Heart left ventricle (tissue), 16 donors: ENCODE measurements at places on chromosomes 7 and 10. TPM values are rescaled to one million over a fixed set of nuclear protein-coding genes. Genes with fewer than 3 reads are reported as not detected.

DNA sequence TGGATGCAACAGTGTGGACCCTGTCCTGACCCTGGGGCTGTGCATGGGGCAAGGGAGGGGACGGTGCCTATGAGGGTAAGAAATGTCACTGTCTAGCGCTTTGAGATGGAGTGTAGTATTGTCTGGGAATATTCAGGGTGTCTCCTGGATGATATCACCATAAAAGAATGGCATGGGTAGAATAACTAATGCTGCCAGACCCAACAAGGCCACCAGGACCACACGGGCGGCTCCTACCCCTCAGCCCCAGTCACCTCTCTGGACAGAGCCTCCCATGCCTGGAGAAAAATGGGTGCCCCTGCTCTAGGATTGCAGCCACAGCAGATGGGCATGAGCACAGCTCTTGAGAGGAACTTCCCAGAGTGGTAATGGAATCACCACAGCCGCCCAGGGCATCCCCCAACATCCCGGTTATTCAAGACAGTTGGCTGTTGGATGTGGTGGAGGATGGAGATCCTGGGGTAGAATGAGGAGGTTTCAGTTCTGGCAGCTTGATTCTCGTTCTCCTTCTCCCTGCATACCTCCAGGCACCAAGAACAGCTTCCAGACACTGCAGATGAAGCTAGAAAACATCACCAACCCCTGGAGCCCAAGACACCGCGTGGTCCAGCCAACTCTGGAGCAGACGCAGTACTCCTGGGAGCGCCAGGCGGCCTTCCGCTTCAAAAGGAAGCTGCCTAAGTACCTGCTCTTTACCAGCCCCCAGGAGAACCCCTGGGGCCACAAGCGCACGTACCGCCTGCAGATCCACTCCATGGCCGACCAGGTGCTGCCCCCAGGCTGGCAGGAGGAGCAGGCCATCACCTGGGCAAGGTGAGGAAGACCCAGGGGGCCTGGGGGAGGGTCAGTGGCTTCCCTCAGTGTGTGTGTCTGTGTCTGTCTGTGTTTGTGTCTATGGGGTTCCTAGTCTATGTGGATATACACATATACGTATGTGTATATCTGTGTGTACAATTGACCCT lies 6.2 kb downstream of the AOC1 start:
- DNase-seq: no peak

DNA sequence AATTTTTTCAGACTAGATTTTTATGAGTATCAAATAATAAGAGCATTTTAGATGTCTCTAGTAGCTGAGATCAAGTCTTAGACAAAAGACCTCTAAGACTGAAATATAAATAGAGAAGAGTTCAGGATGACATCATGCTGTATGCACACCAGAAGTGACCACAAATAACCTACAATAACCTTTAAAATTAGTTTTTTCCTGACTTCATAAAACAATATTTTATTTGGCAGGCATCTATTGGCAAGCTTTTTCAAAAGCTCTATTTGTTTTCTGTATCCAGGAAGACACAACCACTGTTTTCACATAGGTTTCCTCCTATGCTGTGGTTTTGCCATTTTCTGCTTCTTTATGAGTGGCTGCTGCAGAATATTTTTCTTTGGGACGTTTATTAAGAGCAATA lies 359.1 kb downstream of the CRPPA start:
- DNase-seq: no peak

DNA sequence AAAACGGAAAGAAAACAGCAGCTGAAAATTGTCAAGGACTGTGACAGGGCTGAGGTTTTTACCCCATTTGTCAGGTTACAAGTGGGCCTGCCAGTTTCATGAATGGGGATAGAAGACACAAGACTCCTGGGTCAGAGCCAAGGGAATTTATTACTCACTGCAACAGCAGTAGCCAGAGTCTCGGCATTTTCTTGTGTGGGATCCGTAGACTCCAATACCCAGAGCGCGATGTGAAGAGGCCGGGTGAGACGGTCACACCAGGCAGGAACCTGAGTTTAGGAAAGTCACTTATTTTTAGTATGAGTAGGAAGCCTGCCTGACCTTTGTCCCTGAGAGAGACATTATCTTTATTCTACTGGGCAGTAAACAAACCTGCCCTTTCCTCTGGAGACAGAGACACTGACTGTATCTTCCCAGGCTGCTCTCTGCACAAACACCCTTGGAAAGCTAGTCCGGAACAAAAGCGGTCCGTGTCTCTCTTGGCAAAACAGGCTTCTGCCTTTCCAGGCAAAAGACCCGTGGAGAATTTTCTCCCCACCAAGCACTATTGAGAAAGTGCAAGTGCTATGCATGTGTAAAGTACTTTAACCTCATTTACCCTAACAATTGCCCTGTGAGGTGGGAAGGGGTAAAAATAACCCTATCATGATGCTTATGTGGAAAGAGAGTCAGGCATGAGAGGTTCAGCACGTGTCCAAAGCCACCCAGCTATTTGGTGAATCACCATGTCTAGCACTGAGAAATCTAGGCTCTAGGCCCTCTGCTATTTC lies 58.4 kb downstream of the JCAD start:
- no peak for DNase-seq

GRCh38 chr10:27494116-27494805 lies 9.8 kb upstream of the RAB18 start:
- DNase-seq: no peak

GRCh38 chr7:19080093-19080492 lies 37.3 kb downstream of the TWIST1 start:
- no peak for DNase-seq

DNA sequence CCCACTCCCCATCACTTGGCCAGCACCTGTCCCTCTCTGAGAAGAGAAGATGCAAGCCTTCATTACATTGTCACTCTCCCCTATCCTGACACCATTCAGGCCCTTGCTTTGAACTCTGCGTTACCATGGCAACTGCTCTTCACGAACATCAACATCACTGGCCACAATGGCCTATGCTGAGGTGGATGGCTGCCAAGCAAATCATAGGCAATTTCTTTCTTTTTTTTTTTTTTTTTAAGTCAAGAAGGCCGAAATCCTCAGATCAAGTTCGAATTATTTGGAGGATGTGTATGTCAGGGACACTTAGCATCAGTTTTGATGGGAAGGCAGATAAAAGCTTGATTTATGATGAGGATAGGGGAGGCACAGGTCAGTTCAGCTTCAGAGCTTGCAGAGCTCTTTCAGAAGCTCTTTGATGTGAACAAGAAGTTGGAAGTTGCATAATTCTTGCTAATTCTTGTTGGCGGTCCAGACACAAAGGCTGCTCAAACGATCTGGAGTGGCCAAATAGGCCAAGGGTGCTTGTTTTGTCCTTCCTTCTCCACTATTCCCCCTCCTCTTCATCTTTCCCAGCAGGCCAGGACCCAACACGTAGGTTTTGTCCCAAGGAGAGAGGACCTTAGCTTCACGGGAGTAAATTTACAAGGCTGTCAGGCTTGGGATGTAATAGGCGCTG lies 179.9 kb upstream of the NPVF start:
- no peak for DNase-seq

DNA sequence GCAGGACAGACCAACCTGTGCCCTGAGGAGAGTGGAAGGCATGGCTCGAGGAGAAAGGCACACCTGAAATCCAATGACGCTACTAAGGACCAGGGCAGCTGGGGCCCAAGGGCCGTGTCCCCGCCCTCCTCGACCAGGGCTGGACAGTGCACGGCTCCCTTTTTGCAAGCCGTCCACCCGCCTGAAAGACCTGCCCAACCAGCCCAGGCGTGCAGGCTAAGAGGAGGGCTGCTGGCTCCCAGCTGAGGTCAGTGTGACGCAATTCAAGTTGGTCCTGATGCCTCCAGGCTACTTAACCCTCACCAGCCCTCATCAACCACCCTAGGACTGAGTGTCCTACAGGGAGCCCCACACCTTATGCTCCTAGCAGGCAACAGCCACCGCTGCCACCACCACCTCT lies 69.3 kb downstream of the DLG5 start:
- DNase-seq: no peak

GRCh38 chr10:132890301-132890700 lies 52.1 kb downstream of the CFAP46 start:
- DNase-seq: no peak

GRCh38 chr7:134651991-134652390 lies 5.3 kb downstream of the BPGM start:
- DNase-seq: no peak

DNA sequence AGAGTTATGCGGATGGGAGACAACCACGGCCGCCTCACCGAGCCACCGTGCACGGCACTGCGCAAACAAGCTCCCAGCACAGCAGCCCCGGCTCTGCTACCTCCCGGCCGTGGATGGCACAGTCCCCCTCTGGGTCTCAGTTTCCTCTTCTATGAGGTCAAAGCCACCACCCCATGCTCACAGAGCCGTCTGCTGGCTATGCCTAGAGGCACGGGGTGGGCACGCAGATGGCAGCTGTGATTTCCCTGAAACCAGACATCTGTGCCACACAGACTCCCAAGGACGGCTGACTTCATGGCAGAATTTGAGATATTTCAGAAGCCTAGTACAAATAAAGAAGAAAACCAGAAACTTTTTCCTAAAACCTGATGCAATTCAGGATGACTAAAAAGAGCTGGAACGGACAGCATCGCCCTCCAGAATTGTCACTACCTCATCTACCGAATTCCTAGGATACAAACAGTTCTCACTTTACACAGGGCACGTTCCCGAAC lies 73.2 kb downstream of the AMZ1 start:
- no peak for DNase-seq

- no peak for DNase-seq
These were observed 99.0 kb downstream of the RNF32 start for GRCh38 chr7:156739596-156739995.

GRCh38 chr10:69562731-69563254 lies 10.4 kb downstream of the NEUROG3 start:
- no peak for DNase-seq

- no peak for DNase-seq
These were observed 334.7 kb downstream of the INHBA start for GRCh38 chr7:41367967-41368882.

GRCh38 chr10:48594371-48594770 lies 10.5 kb downstream of the ARHGAP22 start:
- no peak for DNase-seq

DNA sequence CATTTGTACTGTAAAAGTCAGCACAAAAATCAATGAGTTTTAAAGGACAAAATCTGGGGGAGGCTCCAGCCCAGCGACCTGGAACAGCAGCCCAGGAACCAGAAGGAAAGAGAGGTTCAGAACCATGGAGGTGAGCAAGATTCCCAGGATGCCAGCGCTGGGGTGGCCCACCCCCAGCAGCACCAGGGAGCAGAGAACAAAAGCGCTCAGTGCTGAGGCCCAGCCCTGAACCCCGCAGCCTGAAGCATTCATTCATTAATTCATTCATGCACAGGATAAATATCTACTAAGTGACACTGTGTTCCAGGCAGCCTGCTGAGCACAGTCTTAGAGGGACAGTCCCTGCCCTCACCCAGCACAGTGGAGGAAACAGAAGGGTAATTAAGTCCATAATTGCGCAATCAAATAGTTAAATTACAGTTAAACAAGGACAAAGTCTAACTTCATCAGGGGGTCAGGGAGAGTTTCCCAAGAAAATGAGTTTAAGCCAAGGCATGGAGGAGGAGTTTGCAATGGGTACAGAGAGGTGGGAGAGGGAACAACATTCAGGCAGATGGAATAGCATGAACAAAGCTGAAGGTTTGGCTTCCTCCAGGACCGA lies 202.3 kb downstream of the GRID1 start:
- DNase-seq: no peak

DNA sequence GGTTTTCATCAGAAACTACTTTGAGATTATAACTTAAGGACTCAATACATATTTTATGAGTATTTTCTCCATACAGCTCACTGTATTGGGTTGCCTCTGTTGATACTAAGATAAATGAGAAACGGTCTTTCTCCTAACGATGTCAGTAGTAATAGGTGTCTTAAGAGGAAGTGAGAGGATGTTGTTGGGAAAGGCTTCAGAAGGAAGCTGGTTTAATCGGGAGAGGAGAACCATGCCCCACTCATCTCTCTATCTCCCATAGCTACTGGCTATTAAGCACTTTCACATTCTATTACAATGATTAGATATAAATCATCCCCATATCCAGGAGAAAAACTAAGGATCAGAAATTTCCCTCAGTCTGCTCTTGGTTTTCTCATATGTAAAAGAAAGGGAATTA lies 2.0 kb downstream of the CLEC5A start:
- no peak for DNase-seq

GRCh38 chr7:45653209-45653907 lies 79.2 kb downstream of the ADCY1 start:
- no peak for DNase-seq

DNA sequence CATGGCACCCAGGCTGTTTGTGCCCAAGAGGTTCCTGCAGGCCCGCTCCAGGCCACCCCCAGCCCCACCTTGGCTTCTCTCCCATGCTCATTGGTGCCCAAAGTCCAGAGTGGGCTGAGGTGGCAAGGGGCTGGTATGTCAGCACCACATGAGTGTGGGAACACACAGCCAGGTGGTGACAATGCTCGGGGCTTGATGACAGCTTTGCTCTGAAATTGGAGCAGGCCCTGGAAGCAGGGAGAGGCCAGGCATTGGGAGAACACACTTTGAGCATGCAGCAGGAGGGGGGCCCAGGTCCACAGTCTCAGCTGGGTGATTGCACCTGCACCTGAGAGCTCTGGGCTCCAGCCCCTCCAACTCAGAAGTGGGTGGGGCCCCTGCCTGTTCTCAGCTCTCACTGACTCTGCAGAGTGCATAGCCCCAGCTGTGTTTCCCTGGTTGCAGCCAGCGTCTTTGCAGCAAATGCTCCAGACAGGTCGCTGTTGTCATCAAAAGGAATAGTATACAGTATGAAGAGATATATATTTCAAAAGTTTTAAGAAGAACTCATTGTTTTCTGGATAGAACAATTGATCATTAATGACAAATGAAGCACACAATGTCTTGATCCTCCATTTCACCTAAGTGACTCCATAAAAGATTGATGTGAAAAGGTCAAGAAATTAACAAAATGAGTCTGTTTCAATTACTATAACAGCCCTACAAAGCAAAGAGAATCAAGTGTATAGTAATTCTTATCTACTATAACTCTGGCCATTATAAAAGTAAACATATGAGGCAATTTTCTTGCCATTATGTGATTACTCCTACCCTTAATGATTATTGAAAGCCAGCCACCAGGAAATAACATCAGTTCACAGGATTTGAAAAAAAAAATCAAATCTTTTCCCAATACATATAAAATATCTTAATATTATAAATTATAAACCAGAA lies 848.1 kb downstream of the PCDH15 start:
- DNase-seq: no peak

GRCh38 chr10:75607576-75607975 lies 176.2 kb downstream of the LRMDA start:
- no peak for DNase-seq

GRCh38 chr10:70308121-70309060 lies 24.6 kb upstream of the NPFFR1 start:
- DNase-seq: no peak

Gene CPA1
- 0.29 TPM for polyA plus RNA-seq

Gene FAM200A
- 5.8 TPM for polyA plus RNA-seq

Gene SLC26A3
- 0.10 TPM for polyA plus RNA-seq

Gene GRM8
- 0.24 TPM for polyA plus RNA-seq

Gene MTERF1
- 8.3 TPM for polyA plus RNA-seq

Gene ITPRID1
- not detected for polyA plus RNA-seq

Gene CHPF2
- polyA plus RNA-seq: 11.4 TPM

Gene MEOX2
- 5.1 TPM for polyA plus RNA-seq
